ENCODE measurements at places on chromosomes 2 and 18. TPM values are rescaled to one million over a fixed set of nuclear protein-coding genes. Genes with fewer than 3 reads are reported as not detected.

GRCh38 chr2:202201220-202202160 lies 36.9 kb downstream of the SUMO1 start:
- H3K4me3 ChIP-seq: no peak overlapping the region
- no peaks in the 10 kb centered on the region for H3K4me1 ChIP-seq
- H3K27me3 ChIP-seq: no peaks in the 10 kb centered on the region
- DNase-seq: no peak

The SPRED2 gene
- 28.8 TPM for total RNA-seq

GRCh38 chr2:5672749-5673144 lies 19.4 kb upstream of the SOX11 start:
- no peak overlapping the region for H3K4me3 ChIP-seq
- no peak for DNase-seq
- H3K4me1 ChIP-seq: peaks cover 9% of the 10 kb centered on the region
- H3K36me3 ChIP-seq: no peaks in the 10 kb centered on the region
- H3K27ac ChIP-seq: no peak overlapping the region

DNA sequence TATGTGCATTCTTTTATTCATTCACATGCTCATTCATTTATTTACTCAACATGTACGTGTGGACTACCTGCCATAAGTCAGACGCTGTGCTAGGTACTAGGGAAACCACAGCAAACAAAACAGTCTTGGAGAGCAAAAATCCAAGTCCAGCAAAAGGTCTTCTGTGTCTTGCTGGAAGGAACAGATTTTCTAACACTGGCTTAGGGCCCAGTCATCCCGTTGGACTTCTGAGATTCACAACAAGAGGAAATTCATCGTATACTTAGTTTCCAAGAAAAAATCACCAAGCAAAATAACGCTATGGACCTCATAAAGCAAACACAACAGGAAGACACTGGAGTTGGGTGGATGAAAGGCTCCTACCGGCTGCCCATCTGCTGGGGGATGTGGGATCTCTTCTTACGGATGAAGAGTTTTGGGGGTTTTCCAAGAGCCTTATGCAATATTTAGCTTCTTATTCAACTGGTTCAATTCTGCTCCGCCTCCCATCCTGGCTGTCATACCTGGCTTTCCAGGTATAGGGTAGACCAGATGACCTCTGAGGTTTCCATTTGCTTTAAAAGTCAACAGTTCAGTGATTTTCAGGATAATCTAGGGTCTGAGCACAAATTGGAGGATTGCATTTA lies 262.7 kb downstream of the HAUS1 start:
- H3K4me1 ChIP-seq: no peaks in the 10 kb centered on the region
- no peak overlapping the region for H3K27ac ChIP-seq
- no peaks in the 10 kb centered on the region for H3K27me3 ChIP-seq
- DNase-seq: no peak

The RFTN2 gene
- 45.8 TPM for total RNA-seq

DNA sequence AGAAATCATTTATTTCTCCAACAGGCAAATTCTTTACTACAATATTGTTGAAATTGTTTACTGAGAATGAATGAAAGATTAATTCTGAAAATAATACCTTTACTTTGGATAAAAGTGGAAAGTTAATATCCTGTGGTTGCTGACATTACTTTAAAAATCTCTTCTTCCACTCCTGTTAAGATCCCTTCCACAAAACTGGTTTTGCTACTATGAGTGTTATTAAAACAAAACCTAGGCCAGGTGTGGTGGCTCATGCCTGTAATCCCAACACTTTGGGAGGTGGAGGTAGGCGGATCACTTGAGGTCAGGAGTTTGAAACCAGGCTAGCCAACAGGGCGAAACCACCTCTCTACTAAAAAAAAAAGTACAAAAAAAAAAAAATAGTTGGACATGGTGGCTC lies 123.9 kb upstream of the CCDC150 start:
- no peaks in the 10 kb centered on the region for H3K4me1 ChIP-seq
- H3K4me3 ChIP-seq: no peak overlapping the region
- no peak for DNase-seq

DNA sequence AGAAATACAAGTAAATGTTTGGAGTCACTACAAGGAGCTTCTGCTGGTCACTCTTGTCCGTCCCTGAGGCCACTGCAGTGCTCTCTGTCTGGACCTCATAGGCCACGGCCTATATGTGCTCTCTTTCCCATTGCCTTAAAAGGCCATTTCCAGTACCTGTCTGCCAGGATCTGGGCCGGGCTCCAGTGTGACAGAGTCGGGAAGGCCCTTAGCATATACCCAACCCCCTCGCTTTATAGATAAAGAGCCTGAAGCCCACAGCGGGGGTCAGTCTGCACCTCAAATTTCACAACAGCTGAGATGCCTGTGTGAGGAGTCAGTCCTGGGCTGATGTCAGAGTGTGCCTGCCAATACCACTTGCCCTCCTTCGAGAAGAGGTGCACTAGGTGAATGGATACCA lies 39.9 kb downstream of the ADD2 start:
- no peak overlapping the region for H3K27ac ChIP-seq
- DNase-seq: no peak
- no peak overlapping the region for H3K4me3 ChIP-seq
- H3K4me1 ChIP-seq: no peaks in the 10 kb centered on the region

DNA sequence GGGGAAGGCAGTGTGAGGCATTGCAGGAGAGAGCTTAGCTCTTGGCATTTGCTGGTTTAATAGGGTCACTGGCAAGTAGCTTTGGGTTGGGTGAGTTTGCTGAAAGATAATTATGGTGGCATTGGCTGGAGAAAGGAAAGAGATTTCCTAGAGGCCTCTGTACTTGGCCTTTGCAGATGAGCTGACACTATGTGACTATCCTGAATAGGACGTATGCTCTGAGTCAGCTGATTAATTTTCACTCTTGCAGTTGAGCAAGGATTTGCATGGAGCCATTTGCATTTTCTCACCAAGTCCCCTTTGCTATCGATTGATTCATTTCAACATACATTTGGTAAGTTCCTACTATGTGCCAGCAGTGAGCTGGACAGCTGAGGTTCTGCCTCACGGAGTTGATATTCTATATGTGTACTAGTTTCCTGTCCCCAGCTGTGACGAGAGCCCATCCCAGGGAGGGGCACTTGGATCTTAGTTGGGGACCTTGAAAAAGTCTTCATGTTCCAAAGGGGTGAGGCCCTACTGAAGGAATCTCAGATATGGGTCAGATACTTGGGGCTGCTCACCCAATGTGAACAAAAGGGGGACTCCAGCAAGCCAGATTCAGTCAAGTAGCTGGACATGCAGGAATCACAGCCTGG lies 245.7 kb downstream of the LOXHD1 start:
- no peaks in the 10 kb centered on the region for H3K36me3 ChIP-seq
- H3K4me1 ChIP-seq: no peaks in the 10 kb centered on the region
- DNase-seq: no peak
- H3K27ac ChIP-seq: no peak overlapping the region

- H3K4me3 ChIP-seq: no peak overlapping the region
- no peak overlapping the region for H3K27ac ChIP-seq
- H3K4me1 ChIP-seq: no peaks in the 10 kb centered on the region
- DNase-seq: no peak
Observed at GRCh38 chr2:25760297-25760696, 86.9 kb upstream of the DTNB start.

DNA sequence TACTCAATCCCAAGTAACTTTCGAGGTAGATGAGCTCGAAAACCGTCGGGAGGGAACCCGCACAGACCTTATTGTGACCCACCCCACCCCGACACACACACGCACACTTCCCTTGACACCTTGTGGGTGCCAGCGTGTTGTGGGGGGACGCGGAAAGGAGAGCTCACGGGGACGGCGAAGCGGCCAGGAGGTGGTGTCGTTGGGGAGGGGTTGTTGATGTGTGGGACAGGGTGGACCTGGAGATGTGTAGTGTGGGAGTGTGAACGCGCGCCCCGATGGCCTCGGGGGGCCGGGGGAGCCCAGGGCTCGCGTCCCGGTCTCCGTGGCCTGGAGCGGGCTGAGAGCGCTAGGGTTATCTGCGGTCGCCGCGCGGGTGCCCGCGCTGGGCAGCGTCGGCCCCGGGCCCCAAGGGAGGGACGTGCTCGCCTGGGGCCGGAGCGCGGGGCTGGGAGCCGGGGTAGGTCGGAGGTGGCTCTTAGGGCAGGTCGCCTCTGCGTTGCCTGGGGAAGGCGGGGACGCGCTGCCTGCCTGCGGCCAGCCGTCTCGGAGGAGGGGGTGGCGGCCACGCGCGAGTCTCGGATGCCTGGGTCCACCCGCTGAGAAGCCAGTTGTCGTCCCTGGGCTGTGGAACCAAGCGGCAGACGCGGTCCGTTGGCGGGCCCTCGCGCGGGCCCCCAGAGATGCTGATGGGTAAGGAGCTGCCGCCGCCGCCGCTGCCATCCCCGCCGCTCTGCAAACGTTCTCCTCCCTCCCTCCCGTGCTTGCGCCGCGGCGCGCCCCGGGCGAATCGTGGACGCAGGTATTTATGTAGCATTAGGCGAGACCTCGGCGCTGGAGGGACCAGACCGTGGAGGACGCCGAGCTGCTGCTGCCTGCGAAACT lies 1.6 kb downstream of the KLHL29 start:
- peaks cover 3% of the 10 kb centered on the region for H3K27me3 ChIP-seq
- no peaks in the 10 kb centered on the region for H3K36me3 ChIP-seq
- no peak for DNase-seq
- peaks cover 7% of the 10 kb centered on the region for H3K4me1 ChIP-seq
- peak overlapping the region; percentile 90 for H3K27ac ChIP-seq
- H3K4me3 ChIP-seq: peak overlapping the region; percentile 78

GRCh38 chr18:68874361-68874760 lies 76.5 kb downstream of the CCDC102B start:
- no peak overlapping the region for H3K27ac ChIP-seq
- H3K4me3 ChIP-seq: no peak overlapping the region
- no peaks in the 10 kb centered on the region for H3K27me3 ChIP-seq
- no peaks in the 10 kb centered on the region for H3K4me1 ChIP-seq
- no peak for DNase-seq

DNA sequence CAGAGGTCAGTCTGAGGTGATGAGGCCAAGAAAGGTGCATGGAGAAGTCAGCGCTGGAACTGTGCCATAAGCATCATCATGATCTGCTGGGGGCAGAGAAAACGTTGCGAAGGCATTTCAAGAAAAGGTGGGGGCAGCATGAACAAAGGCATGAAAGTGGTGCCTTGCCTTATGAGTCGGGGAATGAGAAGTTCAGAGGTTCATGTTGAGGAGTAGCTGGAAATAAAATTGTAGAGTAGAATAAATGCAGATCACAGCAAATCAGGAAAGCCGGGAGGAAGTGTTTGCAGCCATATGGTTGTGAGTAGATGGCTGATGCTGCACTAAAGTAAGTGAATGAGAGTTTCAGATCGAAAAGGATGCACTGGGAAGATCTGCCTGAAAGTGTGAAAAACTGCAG lies 72.1 kb upstream of the ARL5A start:
- H3K27ac ChIP-seq: no peak overlapping the region
- no peak for DNase-seq

DNA sequence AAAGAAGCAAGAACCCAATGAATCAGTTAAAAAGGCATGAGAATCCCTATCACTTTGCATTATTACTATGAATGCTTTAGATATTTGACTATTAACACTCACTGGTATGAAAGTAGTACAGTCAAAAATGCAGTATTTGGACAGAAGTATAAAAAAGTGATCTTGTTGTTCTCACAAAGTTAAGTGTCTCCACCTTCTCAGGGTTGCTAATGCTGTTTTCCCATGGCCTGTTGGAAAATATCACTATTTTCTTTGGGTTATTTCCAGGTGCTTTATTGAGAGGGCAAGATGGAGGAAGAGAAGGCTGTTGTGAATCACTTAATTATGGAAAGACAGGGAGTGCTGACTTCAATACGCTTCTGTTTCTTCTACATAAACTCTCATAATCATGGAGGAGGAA lies 13.6 kb upstream of the CREB1 start:
- DNase-seq: no peak
- no peaks in the 10 kb centered on the region for H3K36me3 ChIP-seq
- H3K4me1 ChIP-seq: no peaks in the 10 kb centered on the region

DNA sequence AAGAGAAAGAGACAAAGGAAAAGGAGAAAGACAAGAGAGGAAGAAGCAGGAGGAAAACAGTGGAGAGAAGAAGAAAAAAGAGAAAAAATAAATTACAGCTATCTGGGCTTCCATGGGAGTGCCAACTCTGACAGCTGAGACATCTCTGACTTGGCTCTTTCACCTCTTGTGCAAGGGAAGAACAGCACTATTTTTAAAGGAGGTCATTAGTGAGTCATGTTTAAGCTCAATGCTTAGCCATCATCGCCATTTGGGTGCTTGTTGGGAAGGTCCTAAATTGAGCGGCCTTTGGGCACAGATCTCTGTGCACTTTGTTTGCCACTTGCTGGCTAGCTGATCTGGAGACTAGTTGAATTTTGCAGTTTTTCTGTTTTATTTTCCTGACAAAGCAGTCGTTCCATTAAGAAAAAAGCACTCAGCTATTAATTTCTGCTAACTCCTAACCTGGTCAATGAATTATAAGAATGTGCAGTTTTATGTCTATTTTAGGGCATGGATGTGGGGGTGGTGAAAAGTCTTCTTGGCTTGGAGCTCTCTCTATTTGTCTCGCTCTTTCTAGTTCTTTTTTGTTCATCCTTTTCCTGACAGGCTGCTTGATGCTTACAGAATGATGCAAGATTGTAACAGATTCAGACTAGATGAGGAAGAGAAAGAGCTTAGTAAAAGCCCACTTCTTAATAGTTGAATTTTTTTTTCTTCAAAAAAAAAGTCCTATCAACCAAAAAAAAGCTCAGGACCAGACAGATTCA lies 231.5 kb downstream of the SLC8A1 start:
- no peak for DNase-seq
- no peak overlapping the region for H3K27ac ChIP-seq
- H3K36me3 ChIP-seq: no peaks in the 10 kb centered on the region
- no peak overlapping the region for H3K4me3 ChIP-seq

DNA sequence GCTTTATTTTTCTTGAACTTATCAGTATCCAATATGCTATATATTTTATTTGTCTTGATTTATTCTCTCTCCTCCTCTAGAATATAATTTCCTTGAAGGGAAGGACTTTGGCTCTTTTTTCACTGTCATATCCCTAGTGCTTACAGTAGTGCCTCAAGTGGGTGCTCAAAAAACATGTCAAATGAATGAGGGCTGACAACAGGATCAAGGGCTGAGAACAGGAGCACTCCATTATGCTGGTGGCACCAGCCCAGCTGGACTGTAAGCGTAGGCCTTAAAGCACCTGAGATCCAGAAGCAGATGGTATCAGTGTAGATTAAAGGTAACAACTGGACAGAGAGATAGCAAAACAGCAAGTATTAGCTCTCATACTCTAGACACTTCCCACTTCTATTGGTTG lies 46.3 kb downstream of the PMS1 start:
- no peaks in the 10 kb centered on the region for H3K27me3 ChIP-seq
- H3K4me1 ChIP-seq: no peaks in the 10 kb centered on the region
- no peak overlapping the region for H3K4me3 ChIP-seq
- H3K36me3 ChIP-seq: no peaks in the 10 kb centered on the region
- no peak overlapping the region for H3K27ac ChIP-seq

The AFF3 gene
- 36.0 TPM for total RNA-seq

All from tibial nerve (tissue), 4 donors.